ENCODE measurements at places on chromosomes 7 and 10.

GRCh38 chr7:124643311-124643811, 122.2 kb downstream of the GPR37 start:
- DNase-seq = no peak

GRCh38 chr10:50312464-50313437, 61.4 kb upstream of the ASAH2 start:
- DNase-seq = peak; percentile 31

DNA sequence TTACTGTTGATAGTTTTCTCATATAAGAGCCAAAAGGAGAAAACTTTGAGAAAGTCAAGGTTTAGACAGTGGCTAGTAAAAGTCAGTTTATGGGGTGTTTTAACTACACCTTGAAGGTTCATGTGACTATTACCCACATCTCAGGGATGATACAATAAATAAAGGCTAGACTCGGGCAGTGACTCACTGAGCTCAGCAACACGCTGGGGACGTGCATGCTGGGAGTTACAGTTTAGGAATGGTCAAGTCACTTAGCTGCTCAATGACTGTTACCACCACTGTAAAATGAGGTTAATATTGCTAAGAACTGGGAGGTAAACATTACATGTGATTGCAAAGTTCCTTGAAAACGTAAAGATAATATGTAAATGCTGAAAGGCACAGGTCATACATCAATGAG, 1254.4 kb upstream of the PHF14 start:
- DNase-seq = peak; percentile 25

DNA sequence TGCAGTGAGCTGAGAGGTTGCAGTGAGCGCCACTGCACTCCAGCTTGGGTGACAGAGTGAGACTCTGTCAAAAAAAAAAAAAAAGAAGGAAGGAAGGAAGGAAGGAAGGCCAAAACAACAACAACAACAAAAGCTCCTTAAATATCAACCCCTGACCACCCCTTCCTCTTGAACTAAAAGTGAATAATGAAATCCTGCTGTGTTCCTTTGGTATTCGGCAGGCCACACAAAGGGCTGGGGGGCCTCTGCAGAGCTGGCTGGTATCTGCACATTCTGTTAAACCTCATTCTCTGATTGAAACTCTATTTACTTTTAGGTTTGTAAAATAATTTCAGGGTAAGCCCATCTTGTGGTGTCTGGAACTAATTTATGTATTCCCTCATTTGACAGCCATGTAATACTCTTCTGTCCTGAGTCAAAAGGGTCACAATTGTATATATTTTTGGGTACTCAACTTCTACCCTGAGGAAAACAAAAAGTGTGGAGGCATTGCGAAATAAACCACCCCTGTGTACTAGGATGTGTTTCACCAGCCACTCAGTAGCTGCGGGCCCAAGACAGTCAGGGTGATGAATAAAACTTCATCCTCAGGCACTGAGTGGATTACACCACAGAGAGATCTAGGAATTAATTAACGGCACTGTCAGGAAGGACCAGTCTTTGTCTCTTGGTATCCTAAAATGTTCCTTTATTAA, 446.4 kb upstream of the PFKP start:
- no peak for DNase-seq

DNA sequence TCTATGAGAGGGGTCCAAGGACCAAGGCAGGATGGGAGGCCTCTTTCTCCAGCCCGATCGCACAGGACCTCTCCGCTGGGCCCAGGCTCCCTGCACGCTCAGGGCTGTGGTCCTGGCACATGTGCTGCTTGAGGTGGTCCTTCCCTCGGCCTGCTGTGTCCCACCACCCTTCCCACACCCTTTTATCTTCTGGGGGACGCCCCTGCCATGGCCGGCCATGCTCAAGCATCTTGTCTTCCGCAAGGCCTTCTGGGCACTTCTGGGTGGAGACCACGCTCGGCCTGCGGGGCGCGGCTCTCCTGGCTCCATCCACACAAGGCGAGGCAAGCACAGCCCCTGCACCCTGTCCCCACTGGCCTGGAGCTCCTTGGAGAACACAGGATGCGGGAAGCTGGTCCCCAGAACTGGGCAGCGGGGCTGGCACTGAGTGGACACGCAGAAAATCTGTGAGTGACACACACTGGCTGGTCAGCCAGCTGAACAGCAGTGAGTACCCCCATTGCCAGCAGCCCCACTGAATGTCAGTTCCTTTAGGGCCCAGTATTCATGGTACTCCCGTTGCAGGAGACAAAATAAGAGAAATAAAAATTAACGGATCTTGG, 115.9 kb downstream of the TCERG1L start:
- no peak for DNase-seq

DNA sequence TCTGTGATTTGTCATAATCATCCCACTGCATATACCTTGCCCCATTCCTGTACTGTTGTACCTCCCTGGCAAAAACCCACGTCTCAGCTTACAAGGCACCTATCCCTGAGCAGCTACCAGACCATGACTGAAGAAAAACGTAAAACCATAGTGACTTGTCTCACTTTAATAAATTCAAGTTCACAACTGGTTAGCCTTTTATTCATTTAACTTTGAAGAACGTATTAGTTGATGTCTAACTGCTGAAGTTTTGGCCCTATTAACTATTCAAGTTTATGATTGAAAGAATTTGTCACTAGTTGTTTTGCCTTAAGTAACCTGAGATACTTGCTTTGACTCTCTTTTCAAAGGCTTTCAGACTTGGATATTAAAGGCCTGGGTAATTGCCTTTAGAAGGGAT, 59.7 kb downstream of the GALNT11 start:
- no peak for DNase-seq

DNA sequence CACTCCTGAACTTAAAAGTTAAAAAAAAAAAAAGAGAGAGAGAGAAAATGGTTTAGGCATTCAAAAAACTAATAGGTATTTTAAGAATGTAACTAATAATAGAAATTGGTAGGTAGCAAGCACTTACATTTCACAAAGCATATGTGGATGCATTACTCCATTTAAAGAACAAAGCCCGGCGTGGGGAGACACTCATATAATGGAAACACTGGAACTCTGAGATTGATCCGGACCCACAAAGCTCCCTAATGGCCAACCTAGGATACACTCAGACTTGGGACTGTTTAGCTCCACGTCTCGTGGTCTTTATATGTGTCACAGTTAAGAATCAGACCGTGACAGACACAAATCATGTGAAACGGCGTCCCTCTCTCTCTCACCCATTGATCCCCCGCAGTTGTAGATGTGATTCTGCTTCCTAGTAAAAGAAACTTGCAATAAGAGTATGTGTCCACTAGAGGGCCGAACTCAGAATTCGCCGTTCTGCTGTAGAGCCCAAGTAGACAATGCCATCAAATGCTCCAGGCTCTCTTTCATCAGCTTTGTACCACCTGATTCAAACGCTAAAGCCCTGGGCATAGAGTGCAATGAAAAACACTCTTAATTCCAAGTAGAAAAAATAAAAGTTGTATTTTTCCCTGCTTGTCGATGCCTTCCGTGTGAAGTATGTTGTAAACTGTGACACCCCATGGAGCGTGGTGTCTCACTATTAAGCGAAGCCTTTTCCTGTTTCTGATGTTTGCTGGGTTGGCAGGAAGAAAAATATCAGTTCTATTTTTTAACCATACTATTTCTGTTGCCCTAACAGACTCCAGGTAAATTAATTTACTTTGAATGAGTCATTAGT, 429.0 kb upstream of the MTPN start:
- peak; percentile 35 for DNase-seq

DNA sequence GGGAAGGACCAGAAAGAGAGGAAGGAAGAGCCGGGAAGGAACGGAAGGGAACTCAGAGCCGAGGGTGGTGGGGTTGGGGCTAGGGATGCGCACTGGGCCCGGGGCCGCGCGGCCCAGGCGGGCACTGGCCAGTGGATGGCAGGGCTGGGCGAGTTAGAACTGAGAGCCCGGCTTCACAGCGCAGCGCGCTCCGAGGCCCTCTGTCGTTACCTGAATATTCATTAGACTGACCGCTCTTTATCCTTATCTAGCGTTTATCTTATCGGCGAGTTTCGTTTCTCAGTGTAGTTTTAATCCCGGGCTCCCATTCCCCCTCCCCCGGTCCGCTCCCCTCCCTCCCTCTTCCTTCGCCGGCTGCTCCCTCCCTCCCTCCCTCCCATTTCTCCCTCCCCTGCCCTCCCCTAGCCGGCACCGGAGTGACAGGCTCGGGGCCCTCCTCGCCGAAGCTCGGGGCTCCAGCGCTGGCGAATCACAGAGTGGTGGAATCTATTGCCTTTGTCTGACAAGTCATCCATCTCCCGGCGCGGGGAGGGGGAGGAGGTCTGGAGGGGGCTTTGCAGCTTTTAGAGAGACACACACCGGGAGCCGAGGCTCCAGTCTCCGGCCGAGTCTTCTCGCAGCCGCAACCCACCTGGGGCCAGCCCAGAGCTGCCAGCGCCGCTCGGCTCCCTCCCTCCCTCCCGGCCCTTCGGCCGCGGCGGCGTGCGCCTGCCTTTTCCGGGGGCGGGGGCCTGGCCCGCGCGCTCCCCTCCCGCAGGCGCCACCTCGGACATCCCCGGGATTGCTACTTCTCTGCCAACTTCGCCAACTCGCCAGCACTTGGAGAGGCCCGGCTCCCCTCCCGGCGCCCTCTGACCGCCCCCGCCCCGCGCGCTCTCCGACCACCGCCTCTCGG, at the start of gene PAX2:
Gene PAX2, plus strand, starts transcription at position 596 of the 895 bp plus-strand sequence. CDS start 679 bp downstream, outside the sequence.
- DNase-seq = no peak

DNA sequence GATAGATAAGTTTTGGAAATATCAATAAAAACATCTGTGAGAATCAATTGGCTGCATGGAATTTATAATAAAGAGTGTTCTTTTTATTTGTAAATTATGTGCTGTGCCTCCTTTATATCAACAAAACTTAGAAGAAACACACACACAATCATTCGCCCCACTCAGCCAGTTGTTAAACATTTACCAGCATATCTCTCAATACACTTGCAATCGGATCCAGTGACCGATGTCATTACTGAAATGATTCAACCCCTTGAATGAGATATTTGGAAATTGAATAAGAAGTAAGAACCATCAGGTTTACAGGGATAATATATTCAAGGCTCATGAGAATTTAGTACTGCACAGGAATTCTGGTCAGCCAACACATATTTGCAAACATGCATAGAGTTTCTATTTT, 35.6 kb downstream of the TAF3 start:
- no peak for DNase-seq

GRCh38 chr10:48516911-48517310, 88.0 kb downstream of the ARHGAP22 start:
- no peak for DNase-seq

- DNase-seq = peak; percentile 16
Measured at GRCh38 chr10:118725886-118726500, 28.8 kb downstream of the CACUL1 start.

DNA sequence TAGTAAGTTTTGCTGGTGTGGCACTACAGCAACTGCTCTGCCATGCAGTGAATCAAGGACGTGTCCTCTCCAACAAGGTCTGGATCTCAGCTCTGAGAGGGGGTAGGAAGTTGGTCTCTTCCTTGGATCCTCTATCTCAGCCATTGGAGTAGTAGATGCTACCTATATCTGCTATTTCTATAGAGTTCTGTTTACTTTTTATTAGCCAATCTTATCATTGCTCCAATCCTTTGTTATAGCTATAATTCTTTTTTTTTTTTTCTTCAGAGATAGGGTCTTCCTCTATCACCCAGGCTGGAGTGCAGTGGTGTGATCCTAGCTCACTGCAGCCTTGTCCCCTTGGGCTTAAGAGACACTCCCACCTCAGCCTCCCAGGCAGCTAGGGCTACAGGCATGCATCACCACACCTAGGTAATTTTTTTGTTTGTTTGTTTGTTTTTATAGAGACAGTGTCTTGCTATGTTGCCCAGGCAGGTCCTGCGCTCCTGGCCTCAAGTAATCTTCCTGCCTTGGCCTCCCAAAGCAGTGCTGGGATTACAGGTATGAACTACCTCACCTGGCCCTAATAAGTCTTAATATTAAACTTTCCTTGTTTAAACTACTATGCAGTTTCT, 155.2 kb upstream of the ASAH2 start:
- no peak for DNase-seq

DNA sequence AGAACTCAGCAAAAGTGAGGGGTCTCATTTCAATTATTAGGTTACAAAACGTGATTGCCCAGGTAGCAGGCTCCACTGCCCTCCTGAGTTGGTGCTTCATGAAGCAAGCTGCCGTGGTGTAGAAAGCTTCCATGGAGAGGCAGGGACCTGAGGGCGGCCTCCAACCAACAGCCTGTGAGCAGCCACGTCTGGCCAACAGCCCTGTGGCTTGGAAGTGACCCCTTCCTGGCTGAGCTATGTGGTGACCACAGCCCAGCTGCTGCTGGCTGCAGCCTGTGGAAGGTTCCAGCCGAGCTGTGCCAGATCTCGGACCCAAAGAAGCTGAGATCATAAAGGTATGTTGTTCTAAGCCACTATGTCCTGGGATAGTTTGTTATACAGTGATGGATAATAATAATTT, 122.5 kb upstream of the KLF6 start:
- DNase-seq = peak; percentile 92

DNA sequence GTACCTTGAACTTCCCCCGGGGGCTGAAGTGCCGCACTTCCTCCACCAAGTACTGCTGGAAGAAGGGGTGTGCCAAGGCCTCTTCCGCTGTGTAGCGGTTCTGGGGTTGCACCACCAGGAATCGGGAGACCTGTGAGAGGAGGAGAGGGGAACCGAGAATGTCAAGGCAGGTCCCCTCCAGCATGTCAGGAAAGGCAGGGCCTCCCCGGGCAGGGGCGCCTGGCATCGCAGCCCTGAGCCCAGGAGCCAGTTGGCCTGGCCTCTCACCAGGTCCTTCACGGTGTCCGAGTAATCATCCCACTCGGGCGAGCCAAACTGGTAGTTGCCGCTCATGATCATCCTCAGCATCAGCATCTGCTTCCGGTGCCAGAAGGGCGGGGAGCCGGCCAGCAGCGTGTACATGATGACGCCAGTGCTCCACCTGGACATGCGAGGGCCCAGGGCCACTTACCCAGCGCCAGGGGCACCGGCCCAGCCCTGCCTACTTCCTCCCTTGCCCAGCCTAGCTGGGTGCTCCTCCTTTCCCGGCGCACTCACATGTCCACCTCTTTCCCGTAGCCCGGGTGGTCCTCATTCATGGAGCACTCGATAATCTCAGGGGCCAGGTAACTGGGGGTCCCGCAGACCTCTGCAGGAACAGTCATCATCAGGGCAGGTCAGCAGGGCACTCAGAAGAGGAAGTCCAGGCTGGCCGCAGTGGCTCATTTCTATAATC, 11.0 kb downstream of the PHKG1 start:
- no peak for DNase-seq

DNA sequence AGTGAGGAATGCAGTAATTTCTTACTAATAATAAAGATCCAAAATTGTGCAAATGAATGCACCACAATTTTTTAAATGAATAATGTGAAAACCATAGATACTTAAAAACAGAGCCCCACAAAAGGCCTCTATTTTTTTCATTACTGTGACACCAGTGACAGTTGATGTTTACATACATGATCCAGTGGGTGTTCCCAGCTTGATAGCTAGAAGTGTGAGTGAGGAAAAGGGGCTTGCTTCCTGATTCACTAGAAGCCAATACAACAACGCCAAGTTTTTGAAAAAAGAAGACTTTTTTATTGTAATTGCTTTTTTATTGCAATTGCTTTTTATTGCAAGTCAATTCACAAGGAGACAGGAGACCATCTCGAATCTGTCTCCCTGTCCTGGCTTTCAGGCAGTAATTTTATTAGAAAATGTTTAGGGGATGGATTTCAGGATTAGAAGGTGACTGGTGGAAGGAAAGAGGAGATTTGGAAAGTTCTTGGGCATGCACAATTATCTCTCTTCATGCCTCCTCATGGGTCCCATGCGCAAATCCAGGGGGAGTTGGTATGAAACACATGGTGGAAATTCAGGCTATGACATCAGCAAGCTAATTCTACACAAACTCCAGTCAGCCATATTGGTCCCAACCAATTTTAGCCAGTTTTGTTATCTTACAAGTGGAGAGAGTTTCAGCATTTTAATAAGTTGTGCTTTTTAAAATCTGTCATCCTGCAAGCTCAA, 44.4 kb upstream of the ZNF438 start:
- no peak for DNase-seq

Measured in astrocyte (in vitro differentiated cells and primary cell).